ENCODE measurements at places on chromosomes 6 and 20.

DNA sequence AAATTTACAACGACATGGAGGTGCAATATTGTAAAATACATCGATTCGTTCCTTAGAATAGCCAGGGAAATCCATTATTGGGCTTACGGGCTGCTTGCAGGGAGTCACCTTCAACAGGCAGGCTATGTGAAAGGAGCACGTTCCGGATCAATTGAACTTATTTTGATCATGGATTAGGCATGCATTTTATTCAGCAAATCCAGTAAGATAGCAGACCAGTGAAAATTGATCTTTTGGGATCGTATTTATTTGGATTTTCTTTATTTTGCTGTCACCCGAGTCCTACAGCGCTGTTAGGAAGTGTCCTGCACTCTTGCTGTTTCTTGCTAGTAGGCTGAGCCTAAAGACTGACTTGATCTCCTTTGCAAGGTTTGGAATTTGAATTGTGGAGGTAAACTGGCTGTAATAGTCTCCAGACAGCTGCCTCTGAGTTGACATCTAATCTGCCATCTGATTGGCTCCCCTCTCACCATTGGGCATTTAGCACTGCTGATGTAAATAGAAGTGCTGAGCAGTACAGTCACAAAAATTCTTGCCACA is 3.0 kb downstream of the ARID1B start:
- DNase-seq, result no peak

GRCh38 chr6:167554854-167555253 is 230.0 kb downstream of the TTLL2 start:
- DNase-seq, result no peak

- DNase-seq, result peak; percentile 6
Observed at GRCh38 chr20:57412347-57413029, 21.3 kb downstream of the RBM38 start.

- no peak for DNase-seq
Observed at GRCh38 chr6:68633281-68633971, 1.7 kb upstream of the ADGRB3 start.

- DNase-seq, result no peak
Observed at GRCh38 chr6:36622901-36623546, 28.9 kb downstream of the SRSF3 start.

DNA sequence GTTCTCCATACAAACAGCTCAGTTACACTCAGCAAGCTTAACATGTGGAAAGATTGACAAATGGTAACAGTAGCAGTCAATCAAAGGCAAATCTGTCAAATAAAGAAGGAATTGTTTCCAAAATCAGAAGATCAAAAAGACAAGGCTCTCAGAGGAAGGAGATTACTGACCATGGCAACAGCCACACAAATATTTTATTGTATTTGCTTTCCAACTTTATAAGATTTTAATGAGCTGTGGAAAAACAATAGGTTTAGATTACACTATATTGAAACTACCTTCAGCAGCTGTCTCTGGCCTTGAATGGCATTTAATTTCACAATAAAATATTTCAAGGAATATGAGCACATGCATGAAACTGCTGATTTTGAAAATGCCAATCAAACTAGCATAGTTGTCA is 1143.9 kb upstream of the GJE1 start:
- DNase-seq, result no peak

GRCh38 chr6:93242049-93242448 is 177.3 kb downstream of the EPHA7 start:
- DNase-seq, result no peak

GRCh38 chr20:54254596-54254995 is 46.7 kb downstream of the PFDN4 start:
- no peak for DNase-seq

DNA sequence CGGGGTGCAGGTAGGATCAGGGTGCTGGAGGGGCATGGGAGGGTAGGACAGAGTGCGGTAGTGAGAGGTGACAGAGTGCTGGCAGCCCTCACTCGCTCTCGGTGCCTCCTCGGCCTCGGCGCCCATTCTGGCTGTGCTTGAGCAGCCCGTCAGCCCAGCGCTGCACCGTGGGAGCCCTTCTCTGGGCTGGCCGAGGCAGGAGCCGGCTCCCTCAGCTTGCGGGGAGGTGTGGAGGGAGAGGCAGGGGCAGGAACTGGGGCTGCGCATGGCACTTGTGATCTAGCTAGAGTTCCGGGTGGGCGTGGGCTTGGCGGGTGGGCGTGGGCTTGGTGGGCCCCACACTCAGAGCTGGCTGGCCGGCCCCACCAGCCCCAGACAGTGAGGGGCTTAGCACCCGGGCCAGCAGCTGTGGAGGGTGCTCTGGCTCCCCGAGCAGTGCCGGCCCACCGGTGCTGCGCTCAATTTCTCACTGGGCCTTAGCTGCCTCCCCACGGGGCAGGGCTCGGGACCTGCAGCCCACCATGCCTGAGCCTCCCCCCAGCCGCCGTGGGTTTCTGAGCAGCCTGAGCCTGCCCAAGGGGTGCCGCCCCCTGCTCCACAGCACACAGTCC is 112.8 kb upstream of the DUSP22 start:
- no peak for DNase-seq

DNA sequence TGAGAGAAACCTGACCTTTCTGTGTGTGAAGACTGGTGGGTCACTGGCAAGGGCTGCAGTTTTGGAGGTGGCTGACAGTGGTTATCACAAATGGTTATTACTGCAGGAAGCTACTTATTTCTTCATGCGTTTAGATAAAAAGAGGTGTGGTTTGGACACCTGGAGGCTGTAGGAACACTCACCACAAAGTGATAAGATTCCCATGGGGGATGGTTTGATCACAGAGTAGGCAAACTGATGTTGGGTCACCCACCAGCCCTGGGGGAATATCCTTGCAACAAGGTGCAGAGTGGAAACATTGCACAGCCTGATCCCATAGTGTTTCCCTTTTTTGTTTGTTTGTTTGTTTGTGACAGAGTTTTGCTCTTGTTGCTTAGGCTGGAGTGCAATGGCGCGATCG is 33.9 kb upstream of the RNGTT start:
- DNase-seq, result no peak

DNA sequence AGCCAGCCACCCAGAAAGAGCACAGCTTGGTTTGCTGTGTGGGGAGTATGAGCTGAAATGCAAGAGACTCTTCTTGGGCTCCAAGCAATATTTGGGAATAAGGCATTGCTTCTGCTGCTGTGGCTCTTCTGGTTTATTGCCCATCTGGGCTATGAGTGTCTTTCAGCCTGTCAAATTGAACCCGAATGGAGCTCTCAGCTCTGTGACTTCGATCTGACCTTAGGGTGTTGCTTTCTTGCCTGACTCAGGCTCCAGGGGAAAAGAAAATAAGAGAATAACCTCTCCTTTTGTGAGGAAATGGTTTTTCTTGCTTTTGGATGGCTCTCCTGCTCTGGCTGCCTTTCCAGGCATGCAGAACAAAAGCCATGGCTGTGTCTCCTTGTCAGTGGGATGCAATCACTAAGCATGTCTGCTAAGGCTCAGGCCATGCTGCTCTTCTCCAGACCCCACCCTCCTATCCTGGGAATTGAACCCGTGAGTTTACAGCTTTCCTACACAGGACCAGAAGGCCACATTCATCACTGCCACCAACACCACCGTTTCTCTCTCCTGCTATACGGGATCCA is 169.4 kb upstream of the JAG1 start:
- DNase-seq, result no peak

All from T-helper 17 cell (primary cell).